NCI-H2171 (cell line): ENCODE measurements at places on chromosomes 2 and 18.

GRCh38 chr2:176729706-176730569, 460.7 kb downstream of the MTX2 start:
- DNase-seq = peak; percentile 35

GRCh38 chr2:24435391-24436316, 55.4 kb upstream of the NCOA1 start:
- peak; percentile 86 for DNase-seq

DNA sequence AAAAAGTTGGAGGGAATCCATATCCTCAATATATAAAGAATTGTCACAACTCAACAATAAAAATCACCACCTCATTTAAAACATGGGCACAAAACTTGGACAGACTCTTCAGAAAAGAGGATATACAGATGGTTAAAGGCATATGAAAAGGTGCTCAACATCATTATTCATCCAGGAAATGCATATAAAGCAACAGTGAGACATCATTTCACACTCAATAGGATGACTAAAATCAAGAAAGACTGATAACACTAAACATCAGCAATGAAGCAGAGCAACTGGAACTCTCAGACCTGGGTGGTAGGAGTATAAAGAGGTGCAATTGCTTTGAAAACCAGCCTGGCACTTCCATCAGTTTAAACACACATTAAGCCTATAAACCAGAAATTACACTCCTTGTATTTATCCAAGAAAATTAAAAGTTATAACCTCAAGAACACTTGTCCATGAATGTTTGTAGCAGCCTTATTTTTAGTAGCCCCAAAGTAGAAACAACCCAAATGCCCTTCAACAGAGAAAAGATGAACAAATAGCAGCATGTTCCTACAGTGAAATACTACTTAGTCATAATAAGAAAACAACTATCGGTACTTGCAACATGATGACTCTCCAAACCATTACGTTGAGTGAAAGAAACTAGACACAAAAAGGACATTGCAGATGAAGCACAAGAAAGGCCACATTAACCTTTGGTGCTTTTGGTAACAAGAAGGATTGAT, 79.1 kb upstream of the TANC1 start:
- no peak for DNase-seq

GRCh38 chr2:187264612-187265011, 183.4 kb downstream of the CALCRL start:
- no peak for DNase-seq

- DNase-seq = no peak
These were observed 286.2 kb downstream of the GRB14 start for GRCh38 chr2:164335128-164335527.

DNA sequence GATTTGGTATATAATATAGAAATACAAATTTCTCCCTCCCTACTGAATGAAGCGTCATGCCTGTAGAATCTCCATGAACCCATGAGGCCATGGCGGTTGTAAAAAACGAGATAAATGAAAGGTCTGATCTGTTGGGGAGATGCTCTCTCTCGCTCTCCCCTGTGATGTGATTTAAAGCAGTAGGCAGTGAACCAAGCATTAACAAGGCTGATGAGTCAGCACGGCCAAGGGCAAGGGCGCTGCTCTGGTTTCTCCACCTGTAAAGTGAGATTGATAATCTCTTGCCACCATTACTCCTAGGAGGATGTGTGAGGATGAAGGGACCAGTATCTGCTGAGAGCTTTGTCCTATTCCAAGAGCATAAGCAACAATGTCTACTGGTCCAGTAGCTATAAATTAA, 553.3 kb downstream of the CMPK2 start:
- no peak for DNase-seq

DNA sequence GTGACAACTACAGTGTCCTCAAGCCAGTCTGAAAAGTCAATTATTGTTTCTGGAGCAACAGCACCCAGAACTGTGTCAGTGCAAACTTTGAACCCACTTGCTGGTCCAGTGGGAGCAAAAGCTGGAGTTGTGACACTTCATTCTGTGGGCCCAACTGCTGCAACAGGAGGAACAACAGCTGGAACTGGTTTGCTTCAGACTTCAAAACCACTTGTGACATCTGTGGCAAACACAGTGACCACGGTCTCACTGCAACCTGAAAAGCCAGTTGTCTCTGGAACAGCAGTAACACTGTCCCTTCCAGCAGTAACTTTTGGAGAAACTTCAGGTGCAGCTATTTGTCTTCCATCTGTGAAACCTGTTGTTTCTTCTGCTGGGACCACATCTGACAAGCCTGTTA, 59.8 kb downstream of the TAF4B start:
- DNase-seq = no peak

- DNase-seq = no peak
These were observed 32.4 kb downstream of the ID2 start for GRCh38 chr2:8714283-8714682.

GRCh38 chr2:70947556-70948184, 12.0 kb downstream of the ATP6V1B1 start:
- no peak for DNase-seq

DNA sequence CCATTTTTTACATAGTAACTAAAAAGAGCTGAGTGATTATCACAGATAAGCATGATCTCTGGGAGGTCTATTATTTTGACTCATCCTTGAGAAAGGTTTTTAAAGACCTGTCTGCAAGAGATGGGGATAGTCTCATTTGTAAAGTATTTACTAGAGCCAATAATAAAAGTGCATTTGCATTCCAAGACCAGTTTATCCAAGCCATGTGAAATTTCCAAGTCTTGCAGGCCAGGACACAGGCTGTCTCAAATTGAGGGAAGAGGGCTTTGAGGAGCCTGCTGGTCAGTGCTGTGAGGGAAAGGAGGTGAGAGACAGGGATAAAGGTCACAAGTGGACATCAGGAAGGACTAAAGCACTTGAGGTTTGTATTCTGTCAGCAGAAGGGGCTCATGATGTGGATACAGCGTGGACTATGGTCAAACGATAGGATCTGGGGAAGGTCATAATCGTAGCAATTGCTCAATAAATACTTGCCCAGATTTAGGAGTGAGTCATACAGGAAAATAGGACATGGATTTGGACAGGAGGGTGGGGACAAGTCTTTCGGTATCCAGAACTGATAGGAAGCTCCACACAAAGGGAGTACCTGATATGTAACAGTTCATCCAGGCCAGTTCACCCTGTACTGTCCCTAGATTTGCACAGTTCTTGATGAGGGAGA, 6.6 kb upstream of the CDH2 start:
- DNase-seq = no peak

DNA sequence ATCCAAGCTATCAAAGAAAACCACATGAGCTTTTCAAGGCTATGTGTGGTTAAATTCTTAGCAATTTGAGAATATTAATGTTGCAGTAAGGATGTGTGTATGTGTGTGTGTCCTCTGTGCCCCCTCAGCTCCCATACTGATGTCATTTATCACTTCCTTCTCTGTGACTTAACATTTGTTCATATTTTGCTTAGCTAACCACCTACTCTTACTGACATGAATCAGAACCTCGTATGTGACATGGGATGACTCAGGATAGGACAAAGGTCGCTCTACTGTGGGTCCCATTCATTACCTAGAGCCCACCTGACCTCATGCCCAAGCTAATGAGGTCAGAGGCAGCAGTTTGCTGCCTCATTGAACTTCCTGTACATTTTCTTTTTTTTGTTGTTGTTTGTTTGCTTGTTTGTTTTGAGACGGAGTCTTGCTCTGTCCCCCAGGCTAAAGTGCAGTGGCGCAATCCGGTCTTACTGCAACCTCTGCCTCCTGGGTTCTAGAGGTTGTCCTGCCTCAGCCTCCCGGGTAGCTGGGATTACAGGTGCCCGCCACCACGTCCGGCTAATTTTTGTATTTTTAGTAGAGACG, 36.3 kb downstream of the MOGAT1 start:
- no peak for DNase-seq
